Activated naive CD4-positive, alpha-beta T cell treated with anti-CD3 and anti-CD28 coated beads, Interleukin-2, amount 10 ng/mL, durations not matched to agents 7 days and 5 days (primary cell): ENCODE measurements at places on chromosomes 4 and X.

DNA sequence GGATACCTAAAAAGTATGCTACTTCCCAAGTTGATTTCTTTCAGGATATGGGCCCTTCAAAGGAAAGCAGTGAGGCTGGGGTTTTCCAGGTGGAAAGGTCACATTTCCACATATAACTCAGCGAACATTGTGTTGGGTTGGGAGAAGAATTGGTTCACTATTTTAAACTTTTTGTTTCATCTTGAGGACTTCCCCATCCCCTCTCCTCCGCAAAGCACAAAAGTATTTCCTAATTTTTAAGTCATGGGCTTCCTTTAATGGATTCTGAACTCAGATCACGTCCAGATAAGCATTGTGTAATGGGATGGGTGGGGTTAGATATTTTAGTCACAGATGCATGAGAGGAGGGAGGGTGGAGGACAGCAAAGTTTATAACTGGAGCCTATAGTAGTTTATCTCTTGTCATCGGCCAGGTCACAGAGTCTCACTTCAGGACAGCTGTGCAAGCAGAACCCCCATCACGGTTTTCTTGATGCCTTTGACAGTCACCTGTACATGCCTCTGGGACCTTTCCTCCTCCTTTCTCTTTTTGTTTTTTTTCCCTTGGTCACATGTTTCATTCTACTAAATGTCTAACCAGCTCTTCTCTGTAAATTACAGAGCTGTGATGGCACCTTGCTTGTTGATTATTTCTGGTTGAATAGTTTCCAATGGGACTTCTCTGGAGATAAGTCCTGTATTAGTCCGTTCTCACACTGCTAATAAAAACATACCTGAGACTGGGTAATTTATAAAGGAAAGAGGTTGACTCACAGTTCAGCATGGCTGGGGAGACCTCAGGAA lies 115.4 kb downstream of the PTTG2 start:
- no peak for DNase-seq

- no peak for DNase-seq
Measured at GRCh38 chr4:177802661-177803060, 360.4 kb upstream of the AGA start.

GRCh38 chr4:6423575-6423974 lies 48.8 kb downstream of the PPP2R2C start:
- DNase-seq, result no peak

DNA sequence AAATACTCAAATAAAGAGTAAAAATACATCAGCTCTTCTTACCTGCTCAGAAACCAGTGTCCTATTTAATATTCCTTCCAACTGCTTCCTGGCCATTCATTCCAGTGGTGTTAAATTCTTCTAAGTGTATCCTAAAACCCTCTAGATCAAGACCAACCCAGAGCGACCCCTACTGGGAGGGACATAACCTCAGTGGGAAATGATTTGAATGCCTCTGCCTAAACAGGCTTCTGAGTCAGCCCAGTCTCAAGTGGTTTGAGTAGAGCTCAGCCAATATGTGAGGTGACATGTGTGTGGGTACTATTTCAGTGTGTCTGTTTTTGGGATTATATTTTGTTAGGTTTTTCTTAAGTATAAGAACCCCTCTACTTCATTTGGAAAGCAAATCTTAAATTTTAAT lies 133.6 kb upstream of the ARHGEF9 start:
- DNase-seq, result no peak

GRCh38 chr4:56979421-56980072 lies 851 bp downstream of the POLR2B start:
- peak; percentile 71 for DNase-seq

GRCh38 chr4:186283311-186283710 lies 17.3 kb downstream of the F11 start:
- DNase-seq, result no peak

DNA sequence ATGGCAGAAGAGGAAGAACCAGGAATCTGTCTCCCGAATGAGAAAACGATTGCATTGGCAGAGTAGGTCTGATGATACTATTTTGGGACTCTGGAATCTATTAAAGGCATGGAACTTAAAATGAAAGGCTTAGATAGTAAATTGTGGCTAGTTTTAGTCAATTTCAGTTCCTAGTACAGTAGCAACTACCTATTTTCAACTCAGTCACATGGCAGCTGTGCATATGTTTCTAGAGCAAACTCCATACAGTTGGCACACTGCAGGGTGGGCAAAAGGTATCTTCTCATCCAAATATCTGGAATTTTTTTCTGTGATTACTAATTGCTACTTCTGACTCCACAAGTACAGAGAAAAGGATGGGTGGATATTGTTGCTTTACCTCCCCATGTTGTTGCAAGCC lies 663.6 kb downstream of the PCDH7 start:
- DNase-seq, result no peak
